GF-D8 (cell line): ENCODE measurements at places on chromosomes 7 and 10.

- DNase-seq: peak; percentile 92
Measured at GRCh38 chr7:77330169-77330882, 85.8 kb downstream of the GSAP start.

DNA sequence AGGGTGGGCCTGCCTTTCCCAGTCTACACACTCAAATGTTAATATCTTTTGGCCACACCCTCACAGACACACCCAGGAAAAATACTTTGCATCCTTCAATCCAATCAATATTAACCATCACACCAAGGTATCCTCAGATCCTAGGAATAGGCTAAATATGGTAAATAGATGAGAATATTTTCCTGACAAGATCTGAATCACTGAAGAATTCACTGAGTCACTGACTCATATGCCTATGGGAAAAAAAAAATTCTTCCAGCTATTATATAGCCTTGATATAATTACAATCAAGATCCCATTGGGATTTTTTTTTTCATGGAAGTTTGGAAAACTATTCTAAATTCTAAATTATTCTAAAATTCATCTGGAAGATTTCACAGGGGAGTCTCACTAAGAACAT is 65.8 kb downstream of the INHBA start:
- no peak for DNase-seq

DNA sequence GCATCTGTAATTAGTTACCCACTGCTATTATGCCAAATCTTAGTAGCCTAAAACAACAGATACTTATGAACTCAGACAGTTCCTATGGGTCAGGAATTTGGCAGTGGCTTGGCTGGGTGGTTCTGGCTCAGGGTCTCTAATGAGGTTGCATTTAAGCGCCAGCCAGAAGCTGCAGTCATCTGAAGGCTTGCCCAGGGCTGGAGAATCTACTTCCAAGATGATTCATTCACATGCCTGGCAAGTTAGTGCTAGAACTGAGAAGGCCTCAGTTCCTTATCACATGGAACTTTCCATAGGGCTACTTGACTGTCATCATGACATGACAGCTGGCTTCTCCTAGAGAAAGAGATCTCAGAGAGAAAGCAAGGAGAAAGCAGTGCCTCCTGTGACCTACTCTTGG is 121.3 kb downstream of the AVL9 start:
- DNase-seq: no peak

GRCh38 chr7:149692557-149692982 is 80.8 kb downstream of the ZNF467 start:
- no peak for DNase-seq

GRCh38 chr10:69425511-69426298 is 9.0 kb upstream of the TACR2 start:
- no peak for DNase-seq

DNA sequence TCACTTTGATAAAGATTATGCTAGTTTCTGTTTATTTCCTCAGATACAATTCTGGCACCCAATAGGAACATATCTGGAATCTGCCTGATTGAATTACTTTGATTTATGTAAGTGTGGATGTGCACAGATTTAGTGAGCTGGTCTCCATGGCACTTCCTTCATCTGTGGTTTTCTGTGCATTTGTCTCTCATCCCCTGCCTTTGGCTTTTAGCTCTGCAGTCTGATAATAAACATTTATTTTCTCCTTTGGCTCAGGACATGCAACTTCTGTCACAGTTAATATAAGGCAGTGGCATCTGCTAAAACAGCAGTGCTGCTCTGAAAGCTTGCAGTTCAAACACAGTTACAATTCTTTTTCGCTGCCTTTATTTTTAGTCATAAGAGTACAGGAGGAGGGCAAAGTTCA is 273.7 kb upstream of the CHRM2 start:
- DNase-seq: no peak

- DNase-seq: no peak
Measured at GRCh38 chr7:52540041-52540440, 495.4 kb upstream of the POM121L12 start.

DNA sequence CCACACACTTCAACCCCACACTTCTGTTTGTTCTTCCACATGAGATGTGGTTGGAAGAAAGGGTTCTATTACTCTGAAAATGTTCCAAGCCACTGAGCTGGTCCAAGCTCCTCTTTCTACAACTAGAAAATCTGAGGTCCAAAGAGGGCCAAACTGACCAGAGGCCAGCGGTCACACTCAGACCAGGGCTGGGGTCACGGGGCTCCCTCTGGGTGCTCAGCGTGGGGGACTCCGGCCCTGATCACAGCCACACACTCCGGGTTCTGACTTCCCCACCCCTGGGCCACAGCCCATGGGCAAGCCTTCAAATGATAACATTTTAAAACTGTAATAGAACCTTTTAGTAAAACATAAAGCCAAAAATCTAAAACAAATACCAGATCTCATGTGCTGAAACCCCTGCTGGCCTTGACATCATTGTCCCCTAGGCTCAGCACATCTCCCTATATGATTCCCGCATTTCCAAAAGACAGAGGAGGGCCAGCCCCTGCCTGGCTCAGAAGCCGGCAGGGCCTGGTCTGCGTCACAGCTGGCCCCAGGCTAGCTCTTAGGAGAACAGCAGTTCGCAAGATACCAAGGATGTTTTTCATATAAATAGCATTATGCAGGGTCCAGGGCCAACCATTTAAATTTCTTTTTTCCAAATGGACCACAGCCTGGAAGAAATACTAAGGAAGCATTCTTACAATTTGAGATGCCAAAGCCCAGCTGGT is 3.3 kb downstream of the CRYGN start:
- DNase-seq: no peak

DNA sequence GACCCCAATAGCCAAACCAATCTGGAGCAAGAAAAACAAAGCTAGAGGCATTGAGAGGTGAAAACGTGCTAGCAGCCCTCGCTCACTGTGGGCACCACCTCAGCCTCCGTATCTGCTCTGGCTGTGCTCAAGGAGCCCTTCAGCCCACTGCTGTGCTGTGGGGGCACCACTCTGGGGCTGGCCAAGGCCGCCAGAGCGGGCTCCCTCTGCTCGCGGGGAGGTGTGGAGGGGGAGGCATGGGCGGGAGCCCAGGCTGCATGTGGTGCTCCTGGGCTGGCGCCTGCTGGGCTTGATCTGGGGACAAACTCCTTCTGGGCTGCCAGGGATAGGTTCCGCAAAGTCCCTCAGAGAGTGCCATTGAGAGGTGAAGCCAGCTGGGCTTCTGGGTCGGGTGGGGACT is 1002.0 kb downstream of the GATA3 start:
- DNase-seq: no peak

GRCh38 chr7:22576612-22577469 is 76.9 kb upstream of the STEAP1B start:
- DNase-seq: no peak

DNA sequence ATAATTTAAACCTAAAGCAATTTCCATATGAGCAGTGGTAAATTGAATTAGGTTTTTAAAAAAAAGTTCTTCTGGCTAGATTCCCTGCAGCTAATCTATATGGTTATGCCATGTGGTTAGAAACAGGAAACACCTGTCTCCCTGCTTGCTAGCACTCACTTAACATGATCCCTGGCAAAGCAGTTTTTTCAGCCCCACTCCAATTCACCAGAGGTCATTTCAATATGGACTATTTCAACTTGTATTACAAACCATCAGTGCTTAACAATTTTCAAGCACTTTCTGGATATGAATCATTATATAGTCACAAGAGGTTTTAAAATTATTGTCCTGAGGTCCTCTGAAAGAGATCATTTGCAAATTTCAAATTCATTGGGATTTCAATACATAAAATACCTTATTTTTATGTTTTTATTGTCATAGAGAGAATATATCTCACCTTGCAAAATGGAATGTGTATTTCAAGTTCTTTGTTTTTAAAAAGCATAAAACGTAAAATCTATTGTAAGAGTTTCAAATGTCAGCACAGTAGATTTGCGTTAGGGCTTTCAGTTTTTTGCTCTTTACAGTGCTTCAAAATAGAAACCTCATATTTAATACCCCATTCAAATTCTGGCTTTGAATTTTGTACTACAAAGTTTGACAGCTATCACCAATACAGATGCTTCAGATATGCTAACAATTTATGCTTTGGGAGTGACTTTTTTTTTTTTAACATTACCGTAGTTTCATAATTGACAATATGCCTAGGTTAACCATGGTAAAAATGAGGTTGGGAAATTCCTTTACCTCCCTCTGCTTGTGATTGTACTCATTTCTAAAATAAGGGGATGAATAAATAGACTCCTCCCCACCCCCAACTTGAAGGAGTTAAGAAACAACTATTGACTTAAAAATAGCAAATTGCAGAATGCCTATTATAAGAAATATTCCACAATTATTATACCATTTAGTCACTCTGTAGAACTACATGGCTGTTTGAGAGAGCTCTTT is 117.5 kb upstream of the HGF start:
- peak; percentile 94 for DNase-seq

GRCh38 chr7:40400525-40400924 is 265.7 kb downstream of the SUGCT start:
- no peak for DNase-seq

DNA sequence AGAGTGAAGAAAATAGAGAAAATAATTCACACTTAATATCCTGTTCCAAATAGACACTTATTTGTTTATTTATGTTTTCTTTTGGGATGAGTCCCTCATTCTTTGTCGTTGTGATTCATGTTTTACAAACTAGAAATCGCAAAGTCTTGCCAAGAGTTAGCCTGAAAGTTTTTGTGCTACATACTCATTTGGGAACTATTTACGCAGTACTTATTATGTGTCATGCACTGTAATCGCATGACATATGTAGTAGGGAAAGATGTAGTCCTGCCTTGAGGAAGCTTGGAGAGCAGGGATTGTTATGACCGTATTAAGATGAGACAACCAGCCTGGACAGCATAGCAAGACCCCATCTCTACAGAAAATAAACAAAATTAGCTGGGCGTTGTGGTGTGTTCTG is 189.3 kb downstream of the ABCA13 start:
- no peak for DNase-seq

DNA sequence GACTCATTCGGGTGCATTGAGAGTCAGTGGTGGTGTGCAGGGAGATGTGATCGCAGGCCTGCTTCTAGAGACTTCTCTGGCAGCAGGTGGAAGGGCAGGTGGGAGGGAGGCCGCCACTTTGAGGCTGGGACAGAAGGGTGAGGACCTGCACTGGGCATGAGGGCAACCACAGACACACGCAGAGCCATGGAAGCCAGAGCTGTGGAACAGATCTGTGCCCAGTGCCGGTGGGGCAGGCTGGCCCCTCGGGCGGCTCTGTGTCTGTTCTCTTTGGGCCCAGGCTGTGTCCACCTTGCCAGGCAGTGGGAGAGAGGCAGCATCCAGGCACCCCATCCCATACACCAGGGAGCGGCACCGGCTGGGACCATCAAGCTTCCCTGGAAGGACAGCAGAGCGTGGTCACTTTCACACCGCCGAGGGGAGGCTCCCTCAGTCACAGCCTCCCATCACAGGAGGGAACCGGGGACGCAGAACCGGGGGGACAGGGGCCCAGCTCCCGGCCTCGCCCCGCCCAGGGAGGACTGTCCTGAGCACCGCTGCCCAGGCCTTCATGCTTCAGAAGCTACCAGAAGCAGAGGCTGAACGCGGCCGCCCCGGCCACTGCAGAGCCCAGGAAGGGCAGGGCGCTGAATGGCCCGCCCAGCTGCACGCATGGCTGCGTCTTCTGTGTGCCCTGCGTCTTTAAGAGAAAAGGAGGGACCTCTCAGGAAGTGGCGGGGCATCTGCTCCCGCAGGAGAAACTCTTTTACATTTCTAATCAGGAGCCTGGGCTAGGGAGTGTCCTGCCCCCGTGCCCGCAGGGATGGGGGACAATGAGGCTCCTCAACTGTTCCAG is 32.1 kb downstream of the EN2 start:
- DNase-seq: no peak

DNA sequence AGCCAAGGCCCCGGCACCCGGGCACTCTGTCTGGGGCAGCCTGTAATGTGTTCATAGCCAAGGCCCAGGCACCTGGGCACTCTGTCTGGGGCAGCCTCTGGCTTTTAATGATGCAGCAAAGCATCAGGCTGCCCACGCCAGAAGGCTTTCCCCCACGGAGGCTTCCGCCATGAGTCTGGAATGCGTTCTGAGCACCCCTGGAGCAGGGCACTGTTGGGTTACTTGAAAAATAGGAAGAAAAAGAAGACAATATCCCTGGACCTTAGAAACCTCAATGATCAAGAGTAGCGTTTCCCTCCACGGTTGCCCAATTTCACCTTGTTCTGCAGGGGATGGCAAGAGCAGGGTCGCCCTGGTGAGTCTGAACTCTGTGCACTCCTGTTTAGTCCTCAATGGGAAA is 565.0 kb downstream of the PTPRN2 start:
- DNase-seq: no peak

- no peak for DNase-seq
Measured at GRCh38 chr10:52785418-52785817, 12.8 kb upstream of the MBL2 start.

GRCh38 chr10:17026686-17027485 is 102.7 kb downstream of the CUBN start:
- DNase-seq: no peak

DNA sequence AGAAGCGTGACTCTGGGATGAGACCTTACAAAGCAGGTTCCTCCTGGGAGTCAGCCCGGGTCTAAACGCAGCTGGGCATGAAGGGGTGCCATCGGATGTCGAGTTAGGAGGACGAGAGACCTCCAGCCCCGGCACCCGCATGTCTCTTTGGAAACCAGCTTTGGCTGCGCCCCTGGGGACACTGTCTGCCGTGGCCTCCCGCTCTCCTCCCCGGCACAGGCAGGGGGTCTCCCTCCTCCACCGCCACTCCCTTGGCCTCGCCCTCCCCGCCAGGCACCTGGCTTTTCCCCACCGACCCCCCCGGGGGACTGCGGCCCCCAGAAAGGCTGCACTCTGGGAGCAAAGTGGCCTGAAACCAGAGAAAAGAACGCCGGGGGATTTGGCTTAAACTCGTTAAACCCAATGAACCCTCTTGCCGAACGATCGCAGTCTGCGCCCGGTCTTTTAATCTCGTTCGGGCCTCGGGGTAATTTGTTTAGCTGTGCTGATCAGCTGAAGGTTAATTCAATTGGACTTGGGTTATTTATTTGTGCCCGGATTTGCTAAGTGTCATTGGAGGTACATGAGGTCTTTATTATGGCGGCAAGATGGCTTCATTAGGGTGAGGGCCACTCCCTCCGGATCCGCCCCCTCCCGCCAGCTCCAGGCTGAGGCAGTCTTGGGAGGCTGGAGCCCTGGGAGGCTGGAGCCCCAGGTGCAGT is 16.4 kb upstream of the PSMG3 start:
- DNase-seq: no peak

DNA sequence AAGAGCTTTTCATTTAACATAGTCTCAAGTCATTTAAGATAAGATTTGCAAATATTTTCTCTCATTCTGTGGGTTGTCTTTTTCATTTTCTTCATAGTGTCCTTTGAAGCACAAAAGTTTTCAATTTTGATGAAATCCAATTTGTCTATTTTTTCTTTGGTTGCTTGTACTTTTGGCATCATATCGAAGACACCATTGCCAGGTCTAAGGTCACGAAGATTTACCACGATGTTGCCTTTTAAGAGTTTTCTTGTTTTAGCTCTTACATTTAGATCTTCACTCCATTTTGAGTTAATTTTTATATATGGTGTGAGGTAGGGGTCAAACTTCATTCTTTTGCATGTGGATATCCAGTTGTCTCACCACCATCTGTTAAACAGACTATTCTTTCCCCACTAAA is 34.7 kb downstream of the TMEM270 start:
- no peak for DNase-seq
